ENCODE measurements at places on chromosomes 4 and X.

GRCh38 chr4:74893171-74893570 lies 39.7 kb upstream of the PARM1 start:
- no peak for DNase-seq

DNA sequence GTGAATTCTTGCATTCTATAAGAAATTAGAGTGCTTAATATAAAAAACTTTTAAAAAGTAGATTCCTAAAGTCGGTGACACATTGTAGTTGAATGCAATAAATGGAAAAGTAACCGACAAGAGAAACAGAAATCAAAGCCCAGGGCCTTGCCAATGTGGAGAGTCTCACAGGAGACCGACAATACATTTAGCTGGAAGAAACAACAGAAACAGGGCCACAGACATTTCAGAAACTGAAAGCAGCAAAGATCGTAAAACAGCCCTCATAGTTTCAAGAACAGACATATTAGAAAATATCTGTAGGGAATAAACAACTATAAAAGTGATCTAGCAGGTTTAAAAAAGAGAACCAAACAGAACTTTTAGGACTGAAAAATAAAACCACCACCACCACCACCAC lies 49.5 kb downstream of the STAP1 start:
- no peak for DNase-seq

DNA sequence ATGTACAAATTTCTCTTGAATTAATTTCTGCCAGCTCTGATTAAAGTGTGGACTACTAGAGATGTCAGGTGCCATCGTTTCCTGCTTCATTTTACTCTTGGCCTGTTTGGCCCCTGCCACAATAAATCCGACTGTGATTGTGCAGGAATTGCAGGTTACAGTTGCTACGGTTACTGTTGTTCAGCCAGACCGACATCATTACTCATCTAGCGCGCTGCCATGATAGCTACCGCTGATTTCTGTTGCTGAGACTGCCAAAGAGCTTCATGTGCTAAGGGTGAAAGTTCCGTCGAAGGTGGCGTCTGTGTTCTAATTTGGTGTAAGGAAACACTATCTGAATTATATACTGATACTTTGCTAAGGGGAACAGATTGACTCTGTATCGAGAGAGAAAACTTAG lies 22.1 kb downstream of the SLIT2 start:
- DNase-seq: no peak

GRCh38 chrX:20143111-20143510 lies 1.5 kb upstream of the EIF1AX start:
- no peak for DNase-seq

- DNase-seq: no peak
These were observed 9.2 kb upstream of the CYTL1 start for GRCh38 chr4:5028480-5028879.
